LoVo (cell line): ENCODE measurements at places on chromosomes 7 and 10.

GRCh38 chr10:52883996-52884871 lies 111.7 kb upstream of the MBL2 start:
- peak; percentile 88 for DNase-seq

DNA sequence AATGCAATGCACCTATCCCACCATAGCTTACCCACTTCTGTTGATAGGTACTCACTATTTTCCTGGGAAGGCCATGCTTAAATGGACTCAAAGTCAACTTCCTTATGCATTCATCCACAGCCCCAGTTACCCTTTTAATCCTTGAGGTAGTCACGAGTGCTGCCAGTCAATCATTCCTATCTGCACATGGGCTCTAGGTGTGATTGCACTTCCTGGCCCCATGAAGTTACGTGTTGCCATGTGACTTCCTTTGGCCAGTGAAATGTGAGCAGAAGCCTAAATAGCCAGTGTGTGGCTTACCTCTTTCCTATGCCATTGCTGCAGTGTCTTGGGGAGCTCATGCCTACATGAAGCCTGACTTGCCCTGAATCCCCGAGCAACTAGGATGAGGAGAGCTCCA lies 23.5 kb upstream of the EIF5AL1 start:
- no peak for DNase-seq

GRCh38 chr10:132904181-132904813 lies 38.1 kb downstream of the CFAP46 start:
- peak; percentile 71 for DNase-seq

DNA sequence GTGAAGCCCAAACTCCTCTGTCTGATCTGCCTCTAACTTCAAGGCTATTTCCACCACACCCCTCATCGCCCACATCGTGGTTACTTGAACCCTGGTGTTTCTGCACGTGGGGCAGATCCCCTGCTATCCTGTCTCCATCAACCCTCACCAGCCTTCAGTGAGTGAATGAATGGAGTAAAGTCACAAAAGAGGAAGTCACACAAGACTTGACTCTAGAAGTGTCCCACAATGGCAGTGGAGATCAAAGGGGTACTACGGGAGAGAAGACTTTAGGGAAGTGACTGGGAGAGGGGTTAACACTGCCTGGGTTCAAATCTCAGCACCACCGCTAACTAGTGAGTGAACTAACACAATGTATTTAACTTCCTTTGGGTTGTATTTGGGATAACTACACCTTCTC lies 85.9 kb downstream of the COBL start:
- DNase-seq: no peak

GRCh38 chr10:119407254-119407777 lies 135.2 kb downstream of the RGS10 start:
- DNase-seq: no peak
